ENCODE measurements at places on chromosomes 13 and 19. TPM values are rescaled to one million over a fixed set of nuclear protein-coding genes. Genes with fewer than 3 reads are reported as not detected.
A peak's percentile ranks its signal among the peaks of the same experiment; 100 is the strongest.

DNA sequence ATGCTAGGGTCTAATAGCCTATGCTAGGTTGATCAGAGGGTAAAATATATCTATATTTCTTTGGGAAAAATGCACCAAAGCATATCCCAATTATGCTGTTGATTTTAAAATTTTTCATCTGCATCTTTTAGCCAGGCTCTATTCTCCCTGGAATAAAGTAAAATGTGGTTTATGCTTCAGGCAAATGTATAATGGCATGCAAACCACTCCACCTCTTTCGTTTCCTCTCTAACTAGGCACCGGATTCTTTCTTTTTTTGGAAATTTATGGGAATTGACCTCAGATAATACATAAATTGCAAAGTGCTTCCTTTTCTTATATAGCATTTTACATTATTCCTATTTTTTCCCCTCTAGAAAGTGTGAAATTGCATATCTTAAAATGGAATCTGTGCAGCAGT lies 386.5 kb downstream of the OLFM4 start:
- DNase-seq: no peak

DNA sequence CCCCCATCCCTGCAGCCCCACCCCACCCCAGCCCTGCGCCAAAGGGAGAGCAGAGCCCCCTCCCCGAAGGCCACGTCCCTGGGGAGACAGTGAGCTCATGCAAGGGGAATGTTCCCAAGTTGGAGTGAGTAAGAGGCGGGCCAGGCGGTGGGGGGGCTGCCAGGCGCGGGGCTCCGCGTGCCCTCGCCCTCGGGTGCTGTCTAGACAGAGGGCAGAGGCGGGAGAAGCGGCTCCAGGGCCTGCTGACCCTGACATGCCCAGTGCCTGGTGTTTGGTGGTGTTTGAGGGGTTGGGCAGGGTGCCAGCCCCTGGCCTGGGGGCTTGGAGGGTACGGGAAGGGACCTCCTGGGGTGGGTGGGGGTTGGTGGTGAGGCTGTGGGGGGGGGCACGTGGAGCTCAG lies 1.0 kb downstream of the FSTL3 start:
- DNase-seq: peak; percentile 79

GRCh38 chr19:3184847-3185460 lies 776 bp upstream of the NCLN start:
- no peak for DNase-seq

GRCh38 chr19:7506385-7507328 lies 9.2 kb upstream of the ZNF358 start:
- DNase-seq: peak; percentile 48

GRCh38 chr19:6249296-6249695 lies 30.5 kb downstream of the MLLT1 start:
- peak; percentile 49 for DNase-seq

- no peak for DNase-seq
These were observed 5.0 kb downstream of the FBN3 start for GRCh38 chr19:8144273-8144995.

- DNase-seq: no peak
These were observed 226.5 kb downstream of the FOXO1 start for GRCh38 chr13:40439928-40440327.

DNA sequence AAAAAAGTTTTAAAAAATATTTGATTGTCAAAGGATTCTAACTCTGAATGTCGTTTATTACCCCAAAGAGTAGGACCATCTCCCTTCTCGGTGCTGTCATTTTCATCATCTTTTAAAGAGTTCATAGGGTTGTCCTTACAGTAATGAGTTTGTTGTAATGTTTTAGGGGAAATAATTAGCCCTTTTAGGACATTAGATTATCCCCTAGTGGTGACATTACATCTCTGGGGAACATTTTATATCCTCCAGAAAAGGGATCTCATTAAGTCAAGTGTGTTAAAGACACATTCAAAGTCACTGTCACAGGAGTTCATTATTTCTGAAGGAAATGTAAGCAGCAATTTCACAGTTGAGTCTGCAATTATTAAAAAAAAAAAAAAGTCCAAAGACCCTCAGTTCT lies 99.3 kb upstream of the GJB6 start:
- no peak for DNase-seq

GRCh38 chr19:15631817-15632216 lies 8.9 kb upstream of the CYP4F3 start:
- DNase-seq: no peak

HCST gene
- not detected for total RNA-seq

CGB8 gene
- not detected for total RNA-seq

ZNF878 gene
- 0.28 TPM for total RNA-seq

CGB7 gene
- not detected for total RNA-seq

TEX29 gene
- not detected for total RNA-seq

SBSN gene
- 0.56 TPM for total RNA-seq

Measured in IMR-90 (cell line).